ENCODE measurements at places on chromosomes 1 and 21. TPM values are rescaled to one million over a fixed set of nuclear protein-coding genes. Genes with fewer than 3 reads are reported as not detected.
A peak's percentile ranks its signal among the peaks of the same experiment; 100 is the strongest.

DNA sequence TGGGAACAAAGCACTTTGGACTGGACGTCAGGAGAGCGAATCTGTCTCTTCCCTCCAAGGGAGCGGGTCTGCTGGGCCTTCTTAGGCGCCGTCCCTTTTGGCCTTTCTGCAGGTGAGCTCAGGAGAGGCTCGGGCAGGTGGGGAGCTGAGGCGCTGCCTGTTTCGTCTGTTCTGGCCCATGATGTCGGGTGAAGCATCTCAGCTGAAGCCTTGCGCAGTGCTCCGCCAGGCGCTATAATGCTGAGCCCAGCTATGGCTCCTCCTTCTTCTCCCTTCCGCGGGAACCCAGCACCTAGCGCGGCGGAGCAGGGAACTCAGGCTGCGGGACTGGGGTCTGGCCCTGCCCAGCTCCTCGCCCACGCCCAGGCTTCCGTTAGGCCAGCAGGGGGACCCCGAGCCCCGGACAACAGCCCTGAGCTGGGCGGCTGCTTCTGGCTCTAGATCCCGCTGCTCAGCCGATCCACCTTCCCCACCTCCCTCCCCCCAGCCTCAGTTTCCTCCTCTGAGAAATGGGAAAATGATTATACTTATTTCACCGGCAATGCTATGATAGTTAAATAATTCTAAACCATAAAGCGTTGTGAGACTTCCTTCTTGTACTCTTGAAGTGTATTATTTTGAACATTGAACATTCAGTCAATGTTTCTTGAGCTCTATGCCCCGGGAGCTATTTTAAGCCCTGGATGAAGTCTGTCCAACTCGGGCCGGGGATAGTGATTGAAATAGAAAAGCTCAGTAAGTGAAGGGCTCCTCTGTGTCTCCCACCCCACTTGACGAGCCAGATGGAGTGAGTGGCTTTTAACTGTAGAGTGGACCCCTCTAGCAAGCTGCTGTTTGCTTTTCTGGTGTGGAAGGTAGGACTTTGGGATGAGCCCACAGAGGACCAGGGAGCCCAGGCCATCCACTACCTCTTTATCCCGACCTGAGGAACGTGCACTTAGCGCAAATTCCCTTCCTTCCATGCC, 9.6 kb upstream of the ADORA1 start:
- DNase-seq = peak; percentile 68

TPTE gene
- total RNA-seq = not detected

EDARADD gene
- 1.2 TPM for total RNA-seq

CELA2A gene
- total RNA-seq = not detected

- DNase-seq = no peak
Observed at GRCh38 chr1:202958544-202959275, 598 bp upstream of the ADIPOR1 start.

UBIAD1 gene
- total RNA-seq = 11.4 TPM

DNA sequence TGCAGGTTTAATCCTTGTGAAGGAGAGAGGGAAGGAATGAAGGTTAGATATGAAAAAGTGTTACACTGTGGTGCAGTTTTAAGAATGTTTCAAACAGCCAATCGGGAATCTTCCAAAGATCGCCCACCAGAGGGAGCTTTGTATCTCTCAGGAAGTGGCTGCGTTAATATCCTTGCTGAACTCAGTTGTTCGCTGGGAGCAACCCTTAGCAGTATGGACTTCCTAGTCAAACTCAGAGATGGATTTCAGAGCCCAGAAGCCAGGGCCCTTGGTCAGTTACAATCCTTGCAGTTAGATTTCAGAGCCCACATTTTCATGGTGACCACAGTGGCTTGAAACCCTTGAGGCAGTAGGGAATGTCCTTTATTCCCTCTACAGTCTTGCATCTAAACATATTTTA, 136.2 kb downstream of the NTNG1 start:
- peak; percentile 14 for DNase-seq

DNA sequence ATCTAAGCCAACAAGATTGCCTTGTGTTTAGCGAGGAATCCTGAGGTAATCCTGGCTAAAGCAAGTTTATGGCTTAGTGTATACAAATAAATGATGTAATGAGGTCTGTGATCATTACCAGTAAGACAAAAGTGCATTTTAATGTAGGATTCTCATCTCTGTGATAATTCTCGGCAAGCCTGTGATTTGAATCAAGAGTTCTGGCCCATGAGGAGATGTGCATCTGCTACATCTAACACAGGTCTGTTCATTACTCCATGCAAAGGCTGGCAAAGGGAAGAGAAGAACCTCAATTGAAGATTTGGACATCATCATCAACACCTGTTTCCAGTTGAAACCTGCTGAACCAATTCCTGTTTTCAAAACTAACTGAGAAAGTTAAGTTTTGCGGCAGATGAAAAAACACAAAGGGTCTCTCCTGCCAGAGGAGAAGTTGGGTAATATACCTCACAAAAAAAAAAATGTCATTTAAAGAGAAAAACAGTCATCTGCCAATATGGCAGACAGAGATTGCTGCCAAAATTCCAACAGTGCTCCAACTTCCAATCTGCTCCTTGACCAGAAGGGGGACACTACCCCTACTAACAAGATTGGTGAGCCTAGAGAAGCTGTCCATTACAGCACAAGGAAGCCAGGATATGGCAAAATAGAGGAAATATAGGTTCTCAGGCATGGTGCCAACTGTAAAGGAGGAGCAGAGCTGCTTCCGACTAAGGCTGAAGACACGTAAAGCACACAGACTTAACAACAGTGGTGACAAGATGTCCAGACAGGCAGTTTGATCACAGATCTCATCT, 453.7 kb downstream of the TTLL7 start:
- DNase-seq = no peak

- DNase-seq = no peak
Observed at GRCh38 chr1:111953797-111954196, 35.7 kb downstream of the KCND3 start.

ZNF669 gene
- total RNA-seq = 1.5 TPM

- no peak for DNase-seq
Observed at GRCh38 chr1:165524639-165525285, 19.0 kb upstream of the LRRC52 start.

MYBPHL gene
- not detected for total RNA-seq

DNA sequence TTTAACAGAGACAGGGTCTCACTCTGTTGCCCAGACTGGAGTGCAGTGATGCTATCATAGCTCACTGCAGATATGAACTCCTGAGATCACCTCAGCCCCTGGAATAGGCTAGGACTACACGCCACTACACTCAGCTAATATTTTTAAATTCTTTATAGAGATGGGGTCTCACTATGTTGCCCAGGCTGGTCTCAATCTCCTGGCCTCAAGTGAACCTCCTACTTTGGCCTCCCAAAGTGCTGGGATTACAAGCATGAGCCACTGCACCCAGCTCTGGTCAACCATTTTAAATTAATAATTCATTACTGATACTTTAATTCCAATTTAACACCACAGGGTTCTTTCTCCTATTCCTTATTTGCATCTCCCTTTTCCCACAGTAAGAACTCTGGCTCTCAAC, 18.5 kb upstream of the EPS15 start:
- DNase-seq = no peak

CKS1B gene
- 17.5 TPM for total RNA-seq

- DNase-seq = no peak
Observed at GRCh38 chr1:203559523-203559922, 65.6 kb downstream of the OPTC start.

HES2 gene
- 0.27 TPM for total RNA-seq

- no peak for DNase-seq
Observed at GRCh38 chr21:28344985-28345384, 647.7 kb downstream of the LTN1 start.

DVL1 gene
- 54.6 TPM for total RNA-seq

EPHB2 gene
- 0.39 TPM for total RNA-seq

DNA sequence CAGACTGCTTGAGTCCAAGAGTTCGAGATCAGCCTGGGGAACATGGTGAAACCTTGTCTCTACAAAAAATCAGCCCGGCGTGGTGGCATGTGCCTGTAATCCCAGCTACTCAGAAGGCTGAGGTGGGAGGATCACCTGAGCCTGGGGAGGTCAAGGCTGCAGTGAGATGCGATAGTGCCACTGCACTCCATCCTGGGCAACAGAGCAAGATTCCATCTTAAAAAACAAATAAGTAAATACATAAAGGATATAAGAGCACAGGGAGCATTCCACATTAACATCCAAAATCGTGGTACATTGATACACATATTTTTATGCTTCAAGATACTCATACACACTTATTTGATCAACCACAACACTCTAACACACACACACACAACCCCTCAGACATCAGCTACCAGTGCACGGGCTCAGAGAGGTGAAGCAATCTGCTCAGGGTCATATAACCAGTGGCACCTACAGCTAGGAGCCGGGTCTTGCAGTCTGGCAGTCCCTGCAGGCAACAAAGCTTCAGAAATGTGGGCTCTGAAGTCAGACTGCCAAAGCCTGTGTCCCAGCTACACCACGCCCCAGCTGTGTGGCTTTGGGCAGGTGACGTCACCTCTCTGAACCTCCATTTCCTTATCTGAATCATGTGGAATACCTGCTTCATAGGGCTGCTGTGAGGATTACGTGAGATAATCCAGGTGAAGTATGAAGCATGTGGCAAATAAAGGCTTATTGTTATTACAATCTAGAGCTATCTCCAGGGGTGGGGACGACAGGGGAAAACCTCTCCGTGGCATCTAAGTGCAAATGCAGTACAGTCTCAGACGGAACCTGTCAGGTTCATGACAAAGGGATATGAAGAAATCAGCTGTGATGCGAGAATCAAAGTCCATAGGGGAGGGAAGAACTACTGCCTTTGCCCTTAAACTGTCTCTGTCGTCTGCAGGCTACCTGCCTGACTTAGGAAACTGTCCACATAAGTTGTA, 4.8 kb upstream of the CRYBG2 start:
- no peak for DNase-seq
